ENCODE measurements at places on chromosomes 1 and 21. TPM values are rescaled to one million over a fixed set of nuclear protein-coding genes. Genes with fewer than 3 reads are reported as not detected.

DNA sequence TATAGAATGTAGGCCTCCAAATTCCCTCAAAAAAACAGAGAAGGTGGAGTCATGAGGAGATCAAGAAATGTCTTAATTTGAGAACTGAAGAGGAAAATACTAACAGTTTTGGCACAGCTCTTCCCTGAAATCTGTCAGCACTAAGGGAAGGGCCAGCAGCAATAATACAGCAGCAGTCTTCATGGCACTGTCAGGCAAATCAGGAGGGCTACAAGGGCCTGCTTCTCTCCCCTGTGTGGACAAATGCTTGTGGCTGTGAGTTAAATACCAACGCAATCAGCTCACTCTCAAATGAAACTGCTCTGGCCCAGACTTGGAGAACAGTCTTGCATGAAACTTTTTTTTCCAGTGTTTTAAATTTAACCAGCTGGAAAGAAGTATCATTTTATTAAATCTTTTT lies 20.5 kb upstream of the CNN3 start:
- no peaks in the 10 kb centered on the region for H3K4me1 ChIP-seq
- no peak overlapping the region for H3K4me3 ChIP-seq
- no peak for DNase-seq
- H3K27me3 ChIP-seq, result no peaks in the 10 kb centered on the region
- no peaks in the 10 kb centered on the region for H3K36me3 ChIP-seq

- no peaks in the 10 kb centered on the region for H3K27me3 ChIP-seq
- H3K27ac ChIP-seq, result no peak overlapping the region
- H3K4me3 ChIP-seq, result no peak overlapping the region
- no peaks in the 10 kb centered on the region for H3K36me3 ChIP-seq
- DNase-seq, result no peak
- H3K4me1 ChIP-seq, result peaks cover 4% of the 10 kb centered on the region
Measured at GRCh38 chr21:28261298-28261697, 731.4 kb downstream of the LTN1 start.

DNA sequence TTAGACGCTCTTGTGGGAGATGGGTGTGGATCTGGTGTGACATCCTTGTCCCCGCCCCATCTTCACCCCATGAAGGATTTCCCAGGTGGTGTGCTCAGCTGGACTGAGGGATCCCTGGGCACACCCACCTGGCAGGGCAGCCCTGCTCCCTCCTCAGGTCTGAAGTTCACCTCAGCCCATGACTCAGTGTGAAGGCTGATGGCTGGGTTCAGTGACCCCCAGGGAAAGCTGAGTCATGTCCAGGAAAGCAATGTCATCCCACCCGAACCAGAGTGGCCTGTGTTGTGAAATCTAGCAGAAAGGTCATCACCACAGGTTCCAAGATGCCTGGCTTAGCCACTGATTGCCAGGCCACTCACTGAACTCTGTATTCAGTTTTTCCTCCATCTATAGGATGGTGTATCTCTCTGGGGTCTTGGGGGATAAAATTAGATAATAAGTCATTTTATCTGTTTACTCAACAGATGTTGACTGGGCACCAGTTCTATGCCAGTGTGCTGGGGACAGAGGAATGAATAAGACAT lies 97.7 kb upstream of the JUN start:
- no peak overlapping the region for H3K4me3 ChIP-seq
- no peak overlapping the region for H3K27ac ChIP-seq
- H3K36me3 ChIP-seq, result no peaks in the 10 kb centered on the region

Gene ADGRB2
- total RNA-seq, result 0.73 TPM

DNA sequence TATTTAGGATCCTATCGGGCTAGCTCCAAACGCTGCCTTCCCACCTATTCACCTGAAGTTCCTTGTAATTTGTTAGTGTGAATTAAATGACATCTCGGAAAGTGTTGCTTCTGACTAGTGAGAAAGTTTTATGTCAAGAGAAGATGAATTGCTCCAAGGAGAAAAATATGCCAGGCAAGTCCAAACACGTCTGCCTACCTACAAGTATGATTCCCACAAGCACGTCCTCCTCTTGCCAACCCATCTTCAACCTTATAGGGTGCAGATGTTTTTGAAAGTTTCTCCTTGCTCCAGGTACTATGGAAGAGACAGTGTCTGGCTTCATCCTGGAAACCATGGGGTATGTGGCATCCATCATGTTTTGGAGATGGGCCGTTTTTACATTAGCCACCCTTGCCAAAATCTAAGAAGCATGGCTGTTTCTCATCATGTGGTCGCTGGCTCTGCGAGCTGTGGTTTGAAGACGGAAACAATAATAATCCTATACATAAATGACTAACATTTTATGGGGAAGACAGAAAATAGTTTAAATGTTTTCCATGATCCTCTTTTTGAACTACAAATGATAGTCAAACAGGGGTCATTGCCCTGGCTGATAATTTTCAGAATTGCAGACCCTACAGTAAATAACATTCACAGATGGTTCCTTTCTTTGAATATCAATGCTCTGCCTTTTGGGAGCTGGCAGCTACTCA lies 505.8 kb downstream of the SMYD3 start:
- DNase-seq, result no peak
- no peaks in the 10 kb centered on the region for H3K27me3 ChIP-seq
- H3K27ac ChIP-seq, result no peak overlapping the region
- no peak overlapping the region for H3K4me3 ChIP-seq
- H3K36me3 ChIP-seq, result no peaks in the 10 kb centered on the region
- peaks cover 23% of the 10 kb centered on the region for H3K4me1 ChIP-seq

GRCh38 chr1:112618114-112618720 lies 724 bp downstream of the ST7L start:
- peak overlapping the region; percentile 97 for H3K27ac ChIP-seq
- H3K27me3 ChIP-seq, result no peaks in the 10 kb centered on the region
- H3K36me3 ChIP-seq, result peaks cover 11% of the 10 kb centered on the region
- H3K4me1 ChIP-seq, result peaks cover 12% of the 10 kb centered on the region
- H3K4me3 ChIP-seq, result peak overlapping the region; percentile 72

Gene PGLYRP4
- total RNA-seq, result not detected

Gene GPR25
- not detected for total RNA-seq

DNA sequence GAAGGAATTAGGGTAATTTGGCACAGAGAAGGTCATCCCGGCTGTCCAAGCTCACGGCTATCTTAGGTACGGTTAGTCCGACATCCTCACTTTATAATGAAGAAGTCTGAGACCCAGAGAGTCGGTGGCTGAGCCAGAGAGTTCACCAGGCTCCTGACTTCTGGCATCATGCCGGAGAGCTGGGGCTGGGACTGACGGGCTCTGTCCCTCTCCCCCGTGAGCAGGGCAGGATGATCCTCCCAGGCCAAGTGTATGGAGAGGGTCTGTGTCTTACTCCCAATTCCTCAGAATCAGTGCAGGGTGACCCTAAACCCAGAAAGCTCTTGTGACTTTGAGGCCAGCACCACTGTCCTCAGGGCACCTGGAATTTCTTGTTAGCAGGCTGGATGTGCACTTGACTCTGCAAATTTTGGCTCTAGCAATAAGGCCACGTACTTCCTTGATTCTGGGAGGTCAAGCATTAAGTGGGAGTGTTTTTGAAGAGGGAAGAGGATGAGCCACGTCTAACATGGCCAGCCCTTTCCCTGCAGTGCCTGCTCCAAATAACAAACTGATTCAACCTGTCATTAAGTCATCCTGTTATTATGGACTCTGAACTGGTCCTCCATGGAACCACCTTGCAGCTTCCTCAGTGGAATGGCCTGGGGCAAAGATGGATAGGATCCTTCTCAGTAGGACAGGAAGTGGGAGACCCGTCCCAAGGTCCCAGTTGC lies 20.8 kb upstream of the BTG2 start:
- H3K4me1 ChIP-seq, result peaks cover 57% of the 10 kb centered on the region
- DNase-seq, result no peak
- no peak overlapping the region for H3K4me3 ChIP-seq
- H3K36me3 ChIP-seq, result no peaks in the 10 kb centered on the region

GRCh38 chr1:22323141-22323845 lies 128.4 kb upstream of the ZBTB40 start:
- no peak overlapping the region for H3K4me3 ChIP-seq
- peaks cover 6% of the 10 kb centered on the region for H3K4me1 ChIP-seq
- H3K27ac ChIP-seq, result no peak overlapping the region
- DNase-seq, result no peak

Gene BARHL2
- total RNA-seq, result not detected

DNA sequence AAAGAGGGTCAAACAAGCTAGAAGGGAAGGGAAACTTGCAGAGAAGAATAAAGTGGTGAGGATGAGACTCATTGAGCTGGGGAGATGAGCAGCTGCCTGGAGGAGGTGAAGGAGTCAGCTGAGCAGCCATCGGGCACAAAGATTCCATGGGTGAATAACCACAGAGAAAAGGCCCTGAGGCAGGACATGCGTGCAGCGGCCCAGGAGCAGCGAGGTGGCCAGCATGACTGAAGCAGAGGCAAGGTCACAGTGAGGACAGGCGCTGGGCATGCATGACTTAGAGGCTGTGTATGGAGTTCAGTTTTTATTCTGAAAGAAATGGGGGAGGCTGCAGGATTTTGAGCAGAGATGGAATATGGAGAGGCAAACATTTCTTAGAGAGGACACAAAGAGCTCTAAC lies 24.9 kb downstream of the OLFML2B start:
- peak; percentile 54 for DNase-seq
- H3K27me3 ChIP-seq, result no peaks in the 10 kb centered on the region
- peaks cover 18% of the 10 kb centered on the region for H3K4me1 ChIP-seq
- no peak overlapping the region for H3K4me3 ChIP-seq

DNA sequence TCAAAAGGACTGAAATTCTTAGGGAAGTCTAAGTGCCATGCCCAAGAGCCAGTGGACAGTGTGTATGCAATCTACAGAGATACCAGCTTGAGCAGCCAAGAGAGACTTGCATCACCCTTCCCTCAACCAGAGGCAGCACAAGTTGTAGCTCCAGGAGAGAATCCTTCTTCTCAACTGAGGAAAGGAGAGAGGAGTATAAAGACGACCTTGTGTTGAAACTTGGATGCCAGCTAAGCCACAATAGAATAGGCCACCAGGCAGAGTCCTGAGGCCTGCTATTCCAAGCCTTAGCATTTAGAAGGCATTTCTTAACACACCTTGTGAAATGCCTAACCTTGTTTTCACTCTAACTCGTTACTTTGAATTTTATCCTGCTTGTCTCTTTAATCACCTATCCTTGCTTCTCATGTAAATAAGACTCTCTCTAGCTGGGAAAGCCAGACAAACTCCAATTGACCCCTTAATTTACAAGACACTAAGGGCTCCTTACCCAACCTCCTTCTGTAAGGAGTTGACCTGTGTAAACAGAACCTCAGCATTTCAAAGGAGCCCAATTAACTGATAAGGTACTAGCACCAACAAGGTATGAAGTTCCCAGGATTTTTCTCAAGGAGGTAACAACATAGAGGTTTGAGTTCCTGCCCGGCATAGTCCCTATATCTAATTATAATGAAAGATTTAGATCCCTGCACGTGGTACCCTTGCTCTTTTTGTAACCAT lies 738.8 kb downstream of the AMY1C start:
- no peak for DNase-seq
- no peak overlapping the region for H3K27ac ChIP-seq
- H3K4me3 ChIP-seq, result no peak overlapping the region
- H3K36me3 ChIP-seq, result no peaks in the 10 kb centered on the region
- no peaks in the 10 kb centered on the region for H3K4me1 ChIP-seq

GRCh38 chr1:114090738-114091505 lies 62.7 kb downstream of the SYT6 start:
- H3K27me3 ChIP-seq, result 0 out of 2 replicates have a peak, but pooled peaks cover 6% of the 10 kb centered on the region
- no peaks in the 10 kb centered on the region for H3K36me3 ChIP-seq
- no peak for DNase-seq
- no peak overlapping the region for H3K27ac ChIP-seq

GRCh38 chr1:110292031-110292741 lies 47.0 kb upstream of the RBM15 start:
- no peak overlapping the region for H3K27ac ChIP-seq
- peaks cover 3% of the 10 kb centered on the region for H3K27me3 ChIP-seq
- no peaks in the 10 kb centered on the region for H3K4me1 ChIP-seq

Gene GOLT1A
- not detected for total RNA-seq

GRCh38 chr1:211145944-211146343 lies 12.0 kb upstream of the KCNH1 start:
- no peak for DNase-seq
- H3K27ac ChIP-seq, result no peak overlapping the region
- no peaks in the 10 kb centered on the region for H3K27me3 ChIP-seq
- no peaks in the 10 kb centered on the region for H3K36me3 ChIP-seq
- H3K4me1 ChIP-seq, result no peaks in the 10 kb centered on the region
- no peak overlapping the region for H3K4me3 ChIP-seq

DNA sequence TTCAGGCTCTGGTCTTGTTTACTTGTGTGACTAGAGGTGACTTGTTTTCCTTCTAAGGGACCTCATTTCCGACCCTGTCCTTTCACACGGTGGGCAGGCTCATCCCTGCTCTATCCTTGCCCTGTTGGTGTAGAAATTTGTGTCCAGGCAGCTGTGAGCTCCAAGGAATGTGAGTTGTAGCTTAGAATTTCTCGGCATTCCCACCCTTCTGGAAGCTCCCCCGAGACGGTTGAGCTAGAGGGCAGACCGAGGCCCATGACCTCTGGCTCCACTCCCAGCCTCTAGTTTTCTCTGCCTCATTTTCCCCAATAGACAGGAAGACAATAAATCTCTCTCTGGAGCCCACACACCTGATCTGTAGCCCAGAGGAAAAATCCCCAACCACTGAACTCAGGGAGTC lies 100.9 kb downstream of the NAV1 start:
- H3K4me3 ChIP-seq, result no peak overlapping the region
- peak overlapping the region; percentile 86 for H3K27ac ChIP-seq
- peaks cover 6% of the 10 kb centered on the region for H3K36me3 ChIP-seq

DNA sequence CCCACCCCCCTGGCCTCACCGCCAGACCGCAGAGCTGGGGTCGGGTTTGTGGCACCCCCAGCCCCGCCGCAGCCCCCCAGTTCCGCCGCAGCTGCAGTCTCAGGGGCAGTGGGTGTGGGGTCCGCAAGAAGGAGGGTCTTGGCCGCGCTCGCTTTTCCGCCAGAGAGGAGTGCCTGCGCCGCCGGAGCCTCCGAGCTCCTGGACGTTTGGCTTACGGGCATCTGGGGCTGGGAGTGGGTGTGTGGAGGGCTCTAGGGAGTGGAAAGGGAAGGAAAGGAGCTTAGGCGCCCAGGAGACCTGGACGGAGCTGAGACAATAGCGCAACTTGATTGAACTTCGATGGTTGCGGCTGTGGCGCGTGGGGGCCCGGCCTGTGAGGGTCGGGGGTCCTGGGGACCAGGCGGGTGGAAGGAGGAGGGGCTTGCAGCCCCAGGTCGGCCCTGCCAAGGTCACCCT lies 88.8 kb upstream of the IPO9 start:
- H3K36me3 ChIP-seq, result peaks cover 5% of the 10 kb centered on the region
- H3K27me3 ChIP-seq, result no peaks in the 10 kb centered on the region
- DNase-seq, result no peak
